Stimulated activated CD4-positive, alpha-beta T cell treated with anti-CD3 and anti-CD28 coated beads, TNF-alpha, amount 100 ng/mL, for 48 hours (primary cell): ENCODE measurements at places on chromosomes 11 and 22.

GRCh38 chr11:20026629-20027555 is 133.4 kb downstream of the DBX1 start:
- DNase-seq, result no peak

GRCh38 chr11:73750228-73750627 is 10.6 kb downstream of the RAB6A start:
- DNase-seq, result no peak

DNA sequence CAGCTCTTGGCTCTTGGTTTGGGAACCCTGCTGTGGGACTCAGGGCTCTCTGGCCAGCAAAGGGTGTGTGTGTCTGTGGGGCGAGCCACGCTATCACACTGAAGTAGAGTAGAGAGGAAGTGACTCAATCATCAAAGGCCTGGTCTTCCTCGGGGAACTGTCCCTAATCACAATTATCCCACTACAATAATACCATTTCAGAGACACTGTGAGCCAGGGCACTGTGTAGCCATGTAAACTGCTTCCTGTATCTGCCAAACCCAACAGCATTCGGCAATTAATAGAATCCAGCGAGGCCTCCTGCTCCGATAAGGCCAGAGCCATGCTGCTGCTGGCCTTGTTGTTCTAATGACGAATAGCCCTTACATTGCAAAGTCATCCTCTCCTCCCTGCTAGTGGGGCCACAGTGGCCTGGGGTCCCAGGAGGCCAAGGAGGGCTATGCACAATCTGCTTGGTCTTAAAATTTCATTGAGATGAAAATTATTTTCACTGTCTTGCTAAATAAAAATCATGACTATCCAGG is 49.8 kb upstream of the LMO2 start:
- DNase-seq, result no peak

DNA sequence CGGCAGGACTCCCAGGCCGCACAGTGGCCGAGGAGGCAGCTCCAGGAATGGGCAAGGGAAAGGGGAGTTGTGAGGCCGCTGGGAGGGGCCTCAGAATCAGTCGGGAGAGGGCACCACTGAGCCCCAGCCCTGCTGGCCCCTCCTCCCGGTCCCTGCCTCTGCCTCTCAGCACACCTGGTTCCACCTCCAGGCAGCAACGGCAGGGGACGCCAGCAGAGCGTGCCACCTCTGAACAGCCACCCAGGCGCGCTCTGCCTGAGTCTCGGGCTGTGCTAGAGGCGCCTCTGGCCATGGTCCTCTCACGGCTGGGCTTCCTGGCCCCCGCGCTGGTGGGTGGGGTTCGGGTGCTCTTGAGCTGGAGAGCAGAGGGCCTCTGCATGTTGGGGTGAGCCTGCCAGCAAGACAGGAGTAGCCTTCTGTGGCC is 33.0 kb downstream of the MOB2 start:
- DNase-seq, result no peak

DNA sequence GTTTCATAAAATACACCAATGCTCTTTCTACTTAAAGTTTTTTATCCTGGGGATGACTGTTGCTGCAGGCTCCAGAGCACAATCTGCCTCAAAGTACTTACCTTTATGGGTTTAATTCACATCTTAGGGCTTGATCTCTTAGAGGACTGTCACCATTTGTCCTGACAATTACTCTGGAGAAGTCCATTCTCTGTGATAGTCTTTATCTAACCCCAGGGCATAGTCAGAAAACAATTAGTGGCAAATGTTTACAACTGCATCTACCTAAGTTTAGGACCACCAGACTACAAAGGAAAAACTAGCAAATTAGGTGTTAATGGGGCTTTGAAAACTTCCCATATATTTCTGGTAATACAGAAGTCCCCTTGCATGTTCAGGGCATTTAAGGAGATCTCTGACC is 973.5 kb downstream of the JRKL start:
- DNase-seq, result no peak

GRCh38 chr11:94771390-94771789 is 3.2 kb downstream of the AMOTL1 start:
- DNase-seq, result no peak

GRCh38 chr11:7969756-7970646 is 4.8 kb upstream of the NLRP10 start:
- no peak for DNase-seq

GRCh38 chr11:34940026-34940677 is 23.7 kb downstream of the PDHX start:
- no peak for DNase-seq
